Neural progenitor cell (in vitro differentiated cells): ENCODE measurements at places on chromosomes 7 and 10. TPM values are rescaled to one million over a fixed set of nuclear protein-coding genes. Genes with fewer than 3 reads are reported as not detected.
A peak's percentile ranks its signal among the peaks of the same experiment; 100 is the strongest.

The TAC1 gene
- 0.68 and 0.84 TPM in 2 replicates for total RNA-seq

The H2AZ2 gene
- 439 and 462 TPM in 2 replicates for total RNA-seq

The PALD1 gene
- 9.6 and 20.4 TPM in 2 replicates for total RNA-seq

The PPP1R17 gene
- total RNA-seq, result 0.09 TPM in 1 of 2 replicates, not detected in the other

The VSTM4 gene
- total RNA-seq, result 0.92 and 1.2 TPM in 2 replicates

- H3K27ac ChIP-seq, result no peak overlapping the region
- DNase-seq, result peak; percentile 44
- no peaks in the 10 kb centered on the region for H3K4me1 ChIP-seq
- no peaks in the 10 kb centered on the region for H3K36me3 ChIP-seq
- H3K4me3 ChIP-seq, result no peak overlapping the region
- H3K27me3 ChIP-seq, result no peaks in the 10 kb centered on the region
Observed at GRCh38 chr10:32103721-32104120, 47.5 kb upstream of the KIF5B start.

DNA sequence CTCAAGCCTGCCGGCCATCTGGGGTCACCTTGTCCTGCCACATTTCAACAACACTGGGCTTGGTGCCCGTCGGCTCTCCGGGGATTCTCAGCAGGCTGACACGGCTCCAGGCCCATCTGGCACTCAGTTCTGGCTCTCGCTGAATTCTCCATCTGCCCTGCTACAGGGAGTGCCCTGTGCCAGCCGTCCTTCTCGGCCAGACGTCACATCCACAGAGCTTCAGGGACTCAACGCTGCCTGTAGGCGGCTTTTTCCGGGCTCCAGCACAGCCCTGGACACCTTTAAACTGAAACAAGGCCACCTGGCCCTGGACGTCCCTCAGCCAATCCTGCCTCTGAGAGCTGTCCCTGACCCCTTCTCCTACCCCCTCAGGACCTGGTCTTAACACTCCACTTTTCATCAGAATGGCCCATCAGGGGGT, 43.0 kb downstream of the TMEM130 start:
- DNase-seq, result no peak
- H3K4me1 ChIP-seq, result no peaks in the 10 kb centered on the region
- no peak overlapping the region for H3K4me3 ChIP-seq
- no peak overlapping the region for H3K27ac ChIP-seq
- H3K27me3 ChIP-seq, result no peaks in the 10 kb centered on the region

DNA sequence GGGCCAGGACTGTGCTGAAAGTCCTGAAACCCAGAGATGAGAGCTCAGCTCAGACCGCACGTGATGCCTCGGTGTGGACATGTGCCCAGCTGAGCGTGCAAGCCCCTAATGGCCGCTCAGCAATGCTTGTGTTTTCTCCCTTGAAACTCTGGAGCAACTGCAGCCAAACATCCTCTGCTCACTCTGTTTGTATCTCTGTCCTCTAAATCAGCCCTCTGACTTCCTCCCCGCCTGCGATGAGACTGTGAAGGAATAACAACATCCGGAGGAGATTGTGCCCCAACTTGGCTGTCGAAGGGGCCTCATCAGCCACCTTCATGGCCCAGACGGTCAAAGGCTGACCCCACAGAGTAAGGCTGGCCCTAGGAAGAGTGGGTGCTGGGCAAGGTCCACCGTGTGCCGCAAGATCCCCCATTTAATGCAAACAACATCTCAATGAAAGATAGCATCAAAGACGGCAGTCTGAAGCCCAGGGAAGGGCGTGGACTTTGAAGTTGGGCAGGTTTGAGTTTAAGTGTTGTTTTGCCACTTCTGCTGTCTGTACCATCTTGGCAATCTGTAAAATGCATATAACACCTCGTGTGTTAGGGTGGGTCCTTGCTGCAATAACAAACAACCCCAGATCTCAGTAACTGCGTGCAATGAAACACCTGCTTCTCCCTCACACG, 39.9 kb downstream of the CALML3 start:
- DNase-seq, result no peak
- no peaks in the 10 kb centered on the region for H3K36me3 ChIP-seq
- H3K27me3 ChIP-seq, result no peaks in the 10 kb centered on the region
- H3K4me3 ChIP-seq, result no peak overlapping the region
- H3K4me1 ChIP-seq, result peaks cover 11% of the 10 kb centered on the region
- H3K27ac ChIP-seq, result no peak overlapping the region

DNA sequence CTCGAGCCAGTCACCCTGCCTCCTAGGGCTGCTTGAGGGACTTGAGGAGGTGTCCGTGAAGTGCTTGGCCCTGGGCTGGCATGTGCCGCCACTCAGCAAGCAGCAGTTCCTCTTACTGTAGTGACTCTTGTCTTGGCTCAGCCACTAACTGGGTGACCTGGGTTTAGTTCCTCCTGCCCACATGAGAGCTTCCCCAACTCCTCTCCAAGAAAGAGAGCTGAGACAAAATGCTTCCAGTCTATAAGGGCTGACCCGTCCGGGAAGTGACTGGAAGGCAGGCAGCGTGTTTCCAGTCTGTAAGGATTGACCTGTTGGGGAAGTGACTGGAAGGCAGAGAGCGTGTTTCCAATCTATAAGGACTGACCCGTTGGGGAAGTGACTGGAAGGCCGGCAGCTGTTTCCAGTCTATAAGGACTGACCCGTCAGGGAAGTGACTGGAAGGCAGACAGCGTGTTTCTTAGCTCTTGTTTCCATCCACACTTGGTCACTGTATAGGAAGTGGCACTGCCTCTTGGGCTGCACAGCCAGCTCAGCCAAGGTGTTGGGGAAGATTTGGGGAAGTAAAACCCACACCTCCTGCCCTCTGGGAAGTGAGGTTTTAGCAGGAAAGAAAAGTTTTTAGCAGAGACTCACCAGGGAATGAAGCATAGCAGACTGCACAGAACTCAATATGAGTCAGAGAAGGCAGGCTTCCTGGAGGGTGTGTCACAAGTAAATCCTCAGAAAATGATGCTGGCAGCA, 53.3 kb upstream of the PPIF start:
- H3K4me1 ChIP-seq, result no peaks in the 10 kb centered on the region
- no peaks in the 10 kb centered on the region for H3K27me3 ChIP-seq
- no peak overlapping the region for H3K27ac ChIP-seq

DNA sequence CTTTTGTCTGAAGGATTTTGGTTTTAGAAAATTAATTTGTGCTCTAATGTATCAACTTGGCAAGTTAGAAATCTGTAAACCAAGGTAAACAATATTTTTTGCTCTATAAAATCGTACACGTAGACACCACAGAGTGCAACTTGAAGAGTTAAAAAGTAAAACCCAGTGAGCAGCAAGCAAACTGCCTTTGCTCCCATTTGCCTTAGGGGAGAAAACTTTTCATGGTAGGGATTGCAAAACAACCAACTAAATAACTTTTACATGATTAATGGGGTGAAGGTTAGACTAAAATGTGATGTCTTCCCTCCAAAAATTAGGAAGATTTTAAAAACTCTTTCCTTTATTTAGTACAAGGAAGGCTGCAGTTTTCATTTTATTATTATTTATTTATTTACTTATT, 224.2 kb upstream of the LYZL1 start:
- H3K4me3 ChIP-seq, result no peak overlapping the region
- no peaks in the 10 kb centered on the region for H3K36me3 ChIP-seq
- no peaks in the 10 kb centered on the region for H3K27me3 ChIP-seq
- no peak for DNase-seq
- H3K4me1 ChIP-seq, result peaks cover 17% of the 10 kb centered on the region

GRCh38 chr10:97781618-97782331, 10.0 kb upstream of the SFRP5 start:
- H3K4me3 ChIP-seq, result no peak overlapping the region
- H3K27ac ChIP-seq, result no peak overlapping the region
- H3K4me1 ChIP-seq, result peaks cover 24% of the 10 kb centered on the region
- DNase-seq, result no peak
- no peaks in the 10 kb centered on the region for H3K27me3 ChIP-seq

DNA sequence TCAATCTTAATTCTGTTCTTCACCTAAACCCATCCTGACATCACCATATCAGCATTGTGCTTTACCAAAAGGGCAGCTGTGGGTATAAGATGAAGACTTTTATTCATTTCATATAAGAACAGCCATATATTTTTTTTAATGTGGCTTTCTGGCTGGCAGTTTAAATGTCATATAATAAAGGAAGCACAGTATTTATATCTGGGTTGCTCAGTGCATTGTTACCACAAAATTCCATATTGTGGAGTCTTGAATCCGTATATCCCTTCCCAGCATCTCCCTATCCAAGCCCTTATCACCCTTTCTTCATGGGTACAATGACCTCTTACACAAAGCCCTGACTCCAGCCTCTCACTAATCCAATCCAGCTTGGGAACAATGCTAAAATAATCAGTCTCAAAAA, 125.8 kb downstream of the RAPGEF5 start:
- no peak overlapping the region for H3K27ac ChIP-seq
- no peak for DNase-seq
- no peaks in the 10 kb centered on the region for H3K36me3 ChIP-seq
